ENCODE measurements at places on chromosomes 7 and 10. TPM values are rescaled to one million over a fixed set of nuclear protein-coding genes. Genes with fewer than 3 reads are reported as not detected.
A peak's percentile ranks its signal among the peaks of the same experiment; 100 is the strongest.

GRCh38 chr7:100132697-100133151 is 6.0 kb downstream of the MBLAC1 start:
- H3K27ac ChIP-seq: no peak overlapping the region
- DNase-seq: peak; percentile 43
- H3K36me3 ChIP-seq: no peaks in the 10 kb centered on the region
- peaks cover 9% of the 10 kb centered on the region for H3K27me3 ChIP-seq

GRCh38 chr10:46558122-46558391 is 1.6 kb upstream of the GPRIN2 start:
- H3K27me3 ChIP-seq: peaks cover 7% of the 10 kb centered on the region
- no peak overlapping the region for H3K4me3 ChIP-seq
- H3K36me3 ChIP-seq: no peaks in the 10 kb centered on the region
- peaks cover 7% of the 10 kb centered on the region for H3K4me1 ChIP-seq

The ITGB8 gene
- 37.2 TPM for total RNA-seq

The KCNH2 gene
- total RNA-seq: 9.4 TPM

Measured in progenitor cell of endocrine pancreas (in vitro differentiated cells).